ENCODE measurements at places on chromosomes 2 and 18.

DNA sequence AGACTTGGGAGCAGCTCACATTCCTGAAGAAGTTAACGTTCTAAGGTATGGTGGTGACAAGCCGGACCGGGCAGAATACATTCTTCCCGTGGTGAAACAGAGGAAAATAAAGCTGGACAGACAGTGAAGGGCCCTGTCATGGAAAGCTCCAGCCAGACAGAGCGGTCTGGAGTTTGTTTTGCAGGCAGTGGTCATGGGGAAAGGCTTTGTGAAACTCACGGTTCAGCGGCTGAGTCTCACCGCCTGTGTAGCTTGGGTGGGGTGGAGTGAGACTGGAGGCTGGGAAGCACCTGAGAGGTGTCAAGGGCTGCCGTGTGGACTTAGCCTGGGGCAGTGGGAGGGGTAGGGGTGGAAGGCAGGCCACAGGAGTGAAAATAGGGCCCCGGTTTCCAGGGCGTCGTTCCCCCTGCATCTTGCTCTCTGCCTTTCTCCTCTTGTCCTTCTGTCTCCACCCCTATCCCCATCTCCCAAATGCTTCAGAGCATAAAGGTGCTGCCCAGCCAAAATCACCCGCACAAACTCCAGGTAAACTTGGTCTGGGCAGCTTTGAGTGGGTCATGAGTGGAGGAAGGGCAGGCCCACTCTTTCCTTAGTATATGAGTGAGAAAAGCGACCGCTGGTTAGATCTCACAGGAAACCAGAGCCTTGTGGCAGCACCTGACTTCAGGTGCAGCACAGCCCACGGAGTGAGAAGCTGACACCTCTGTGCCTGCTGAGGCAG lies 11.4 kb upstream of the SLC20A1 start:
- DNase-seq: peak; percentile 45

GRCh38 chr2:55885127-55885943 lies 38.2 kb downstream of the EFEMP1 start:
- no peak for DNase-seq

DNA sequence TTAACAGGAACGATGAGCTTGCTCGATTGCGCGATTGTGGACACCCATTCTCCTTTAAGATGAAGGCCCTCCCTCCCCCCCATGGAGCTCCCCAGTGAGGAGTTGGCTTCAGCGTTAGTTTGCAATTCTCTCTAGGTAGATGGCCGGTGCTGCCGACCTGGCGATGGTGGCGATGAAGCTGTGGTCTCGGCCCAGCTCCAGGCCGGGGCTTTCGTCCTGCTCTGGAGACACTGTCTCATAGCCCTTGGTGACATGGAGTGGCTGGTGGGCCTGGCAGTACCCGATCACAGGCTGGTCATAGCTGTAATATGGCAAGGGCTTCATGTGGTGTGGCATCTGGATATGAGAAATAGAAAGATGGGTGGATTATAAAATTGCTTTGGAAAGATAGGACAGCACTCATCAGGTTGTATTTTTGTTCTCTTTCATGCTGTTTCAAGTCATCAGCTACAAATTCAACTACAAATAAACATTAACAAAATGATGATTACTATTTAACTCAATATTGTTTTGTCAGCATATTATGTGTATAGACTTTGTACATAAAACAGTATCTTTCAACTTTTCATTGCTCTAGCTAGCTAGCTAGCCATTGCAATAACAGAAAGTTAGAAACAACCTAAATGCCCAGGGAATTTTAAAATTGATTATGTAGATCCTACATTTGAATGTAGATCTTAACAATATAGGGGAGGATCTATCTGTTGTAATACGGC lies 773.4 kb downstream of the LRRTM4 start:
- DNase-seq: no peak

DNA sequence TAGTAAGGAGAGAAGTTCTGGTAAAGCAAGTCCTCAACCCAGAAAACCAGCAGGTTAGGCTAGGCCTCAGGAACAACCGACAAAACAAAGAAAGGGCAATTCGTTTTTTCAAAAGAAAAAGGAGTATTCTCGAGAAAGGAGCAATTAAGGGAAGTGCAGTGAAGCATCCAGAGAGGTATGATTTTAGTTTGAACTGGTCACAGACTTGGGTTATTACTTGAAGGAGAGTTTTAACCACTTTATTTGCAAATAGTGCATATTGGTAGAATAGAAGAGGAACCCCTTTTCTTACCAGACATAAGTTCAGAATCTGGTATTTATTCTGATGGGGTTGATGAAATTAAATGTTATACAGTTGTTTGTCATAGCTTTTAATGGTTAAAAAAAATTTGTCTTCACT lies 110.0 kb upstream of the GCFC2 start:
- no peak for DNase-seq

- no peak for DNase-seq
Measured at GRCh38 chr18:36811430-36811829, 17.4 kb downstream of the TPGS2 start.

DNA sequence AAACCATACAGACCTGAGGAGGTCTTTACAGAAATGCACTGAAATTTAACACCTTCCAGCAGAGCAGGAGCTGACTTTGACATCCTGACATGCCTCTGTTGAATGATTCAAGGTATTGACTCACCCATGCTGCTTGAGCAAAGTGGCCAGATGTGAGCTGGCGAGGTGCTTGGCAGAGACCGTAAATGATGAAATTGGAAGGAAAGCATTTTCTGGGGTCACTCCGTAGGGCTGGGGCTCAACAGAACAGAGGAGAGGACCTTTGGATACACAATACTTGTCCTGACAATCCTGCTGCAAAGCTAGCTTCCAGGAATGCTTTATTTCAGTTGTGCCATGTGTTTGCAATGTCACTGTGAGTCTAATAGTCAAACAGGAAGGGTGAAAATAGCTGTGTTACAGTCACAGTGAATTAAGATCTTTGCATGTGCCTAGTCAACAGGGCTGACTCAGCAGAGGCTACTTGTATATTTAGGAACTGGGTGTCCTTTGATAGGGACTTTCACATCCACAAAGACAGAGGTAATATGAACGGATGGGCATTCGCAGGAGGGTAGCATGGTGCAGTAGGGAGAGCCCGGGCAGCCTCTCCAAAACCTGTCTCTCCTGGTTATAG lies 31.6 kb upstream of the NCK2 start:
- no peak for DNase-seq

- peak; percentile 92 for DNase-seq
Measured at GRCh38 chr2:136117909-136118818, at the start of gene CXCR4. Gene CXCR4 (minus strand): TSS chr2:136118149. CDS start chr2:136118060, 89 bp downstream.

DNA sequence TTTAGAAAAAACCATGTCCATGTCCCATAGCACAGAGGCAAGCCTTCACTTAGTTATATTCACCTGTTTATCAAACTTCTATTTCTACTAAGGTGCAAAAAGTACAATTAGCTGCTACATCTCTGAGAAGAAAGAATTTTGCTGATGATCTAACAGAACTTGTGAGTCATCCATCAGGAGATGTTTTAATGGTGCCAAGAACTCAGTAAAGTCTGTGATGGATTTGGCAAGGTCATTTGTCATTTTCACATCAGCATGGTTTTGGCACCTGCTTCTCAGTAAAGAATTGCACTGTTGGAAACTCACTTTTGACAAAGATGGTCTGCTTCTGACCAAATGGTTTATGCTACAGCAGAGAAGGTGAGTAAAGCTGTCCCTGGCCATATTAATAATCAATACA lies 195.7 kb upstream of the TMEFF2 start:
- no peak for DNase-seq

DNA sequence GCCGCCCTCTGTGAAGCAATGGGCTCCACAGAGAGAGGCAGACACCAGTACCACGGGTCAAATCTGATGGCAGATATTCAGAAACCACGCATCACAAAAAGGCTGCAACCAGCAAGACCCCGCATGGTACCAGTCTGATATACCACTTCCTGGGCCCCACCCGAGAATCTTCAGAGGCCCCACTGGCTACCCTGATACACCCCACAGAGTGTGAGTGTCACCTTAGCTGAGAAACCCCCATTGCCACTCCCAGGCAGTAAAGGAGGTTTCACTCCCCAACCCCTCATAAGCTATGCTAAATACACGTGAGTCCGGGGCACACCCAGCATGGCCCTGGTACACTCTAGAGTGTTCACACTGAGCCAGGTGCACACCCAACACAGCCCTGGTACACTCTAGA lies 160.0 kb downstream of the EIPR1 start:
- DNase-seq: no peak

- DNase-seq: peak; percentile 52
Measured at GRCh38 chr2:224284134-224284946, 117.6 kb downstream of the FAM124B start.

DNA sequence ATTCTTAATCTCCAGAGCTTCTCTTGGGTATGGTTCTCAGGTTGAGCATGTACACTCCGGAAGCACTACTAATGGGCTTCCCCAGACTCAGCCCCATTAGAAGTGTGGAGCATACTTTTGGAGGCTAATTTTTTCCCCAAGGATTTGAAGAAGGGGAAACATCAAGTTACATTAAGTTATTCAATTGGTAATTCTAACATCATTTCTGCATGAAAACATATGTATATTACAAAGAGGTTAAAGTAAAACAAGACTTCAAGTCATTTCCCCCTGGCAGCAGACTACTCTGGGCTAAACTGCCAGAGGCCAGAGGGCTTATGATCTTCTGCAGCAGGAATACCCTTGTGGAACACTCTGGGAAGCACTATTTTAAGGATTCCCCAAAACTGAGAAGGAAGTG lies 227.7 kb upstream of the STK17B start:
- DNase-seq: no peak

DNA sequence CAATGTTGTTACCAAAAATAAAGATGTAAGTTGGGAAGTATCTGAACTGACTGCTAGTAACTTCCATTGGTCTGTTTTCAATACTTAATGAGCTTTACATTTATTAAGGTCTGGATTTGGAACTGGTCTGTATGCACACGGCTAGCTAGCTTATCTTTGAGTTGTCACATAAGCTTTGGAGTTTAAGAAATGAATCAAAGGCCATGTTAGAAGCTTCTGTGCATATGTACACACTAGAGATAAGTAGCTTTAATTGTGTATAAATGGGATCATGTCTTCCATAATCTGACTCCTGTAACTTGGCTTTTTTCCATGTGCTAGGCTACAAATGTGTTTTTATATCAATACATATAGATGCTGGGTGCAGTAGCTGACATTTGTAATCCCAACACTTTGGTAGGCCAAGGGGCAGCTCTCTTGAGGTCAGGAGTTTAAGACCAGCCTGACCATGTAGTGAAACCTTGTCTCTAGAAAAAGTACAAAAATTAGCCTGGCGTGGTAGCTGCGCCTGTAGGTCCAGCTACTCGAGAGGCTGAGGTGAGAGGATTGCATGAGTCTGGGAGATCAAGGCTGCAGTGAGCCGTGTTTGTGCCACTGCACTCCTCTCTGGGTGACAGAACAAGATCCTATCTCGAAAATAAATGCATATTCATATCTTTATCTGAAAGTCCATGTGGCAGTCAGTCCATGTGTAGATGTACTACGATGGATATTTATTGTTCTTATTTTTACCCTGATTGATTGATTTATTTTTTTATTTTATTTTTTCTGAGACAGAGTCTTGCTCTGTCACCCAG lies 27.2 kb downstream of the ATIC start:
- no peak for DNase-seq

DNA sequence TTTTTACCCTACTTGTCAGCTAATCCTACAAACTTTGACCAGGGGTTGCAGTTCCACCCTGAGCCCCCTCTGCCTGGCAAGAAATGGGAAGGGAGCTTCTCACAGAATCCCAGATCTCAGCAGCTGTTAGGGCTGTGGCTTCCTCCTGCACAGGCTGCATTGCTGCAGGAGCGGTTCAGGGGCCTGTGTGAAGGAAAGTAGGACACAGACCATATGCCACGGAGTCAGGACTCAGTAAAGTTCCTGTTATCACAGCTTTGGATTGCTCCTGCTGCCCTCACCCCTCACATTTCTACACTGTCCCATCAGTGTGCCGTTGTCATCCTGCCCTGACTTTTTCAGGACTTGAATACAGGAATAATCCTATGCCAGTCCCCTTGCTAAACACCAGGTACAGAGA lies 62.8 kb upstream of the SP3 start:
- no peak for DNase-seq

- no peak for DNase-seq
Measured at GRCh38 chr2:233079953-233080835, 20.1 kb downstream of the INPP5D start.

GRCh38 chr18:73724958-73725357 lies 422.7 kb downstream of the FBXO15 start:
- DNase-seq: no peak

DNA sequence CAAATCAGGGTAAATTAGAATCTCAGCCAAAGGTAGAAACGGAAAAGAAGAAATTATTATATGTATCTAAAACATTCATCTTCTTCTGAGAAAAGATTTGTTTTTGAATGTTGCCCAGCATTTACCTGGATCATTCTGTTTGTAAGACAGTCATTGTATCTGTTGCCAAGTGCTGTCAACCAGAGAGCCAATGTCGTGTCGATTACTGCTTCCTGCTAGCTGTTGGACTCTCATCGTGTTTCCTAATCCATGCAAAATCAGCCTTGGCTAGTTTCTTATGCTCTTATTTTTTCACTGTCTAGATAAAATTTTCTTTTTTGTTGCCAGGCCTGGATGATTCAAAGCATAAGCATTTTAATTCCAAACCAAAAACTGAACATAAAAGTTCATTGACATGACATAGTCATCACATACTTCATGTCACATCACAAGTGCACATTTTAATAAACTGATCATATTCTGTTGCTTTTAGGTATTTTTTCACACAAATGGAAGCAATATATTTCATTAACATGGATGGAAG lies 202.3 kb downstream of the KCNH7 start:
- DNase-seq: no peak

- DNase-seq: no peak
Measured at GRCh38 chr2:68103030-68103708, 40.4 kb upstream of the C1D start.

- DNase-seq: no peak
Measured at GRCh38 chr2:231397928-231398294, 2.4 kb downstream of the B3GNT7 start.

DNA sequence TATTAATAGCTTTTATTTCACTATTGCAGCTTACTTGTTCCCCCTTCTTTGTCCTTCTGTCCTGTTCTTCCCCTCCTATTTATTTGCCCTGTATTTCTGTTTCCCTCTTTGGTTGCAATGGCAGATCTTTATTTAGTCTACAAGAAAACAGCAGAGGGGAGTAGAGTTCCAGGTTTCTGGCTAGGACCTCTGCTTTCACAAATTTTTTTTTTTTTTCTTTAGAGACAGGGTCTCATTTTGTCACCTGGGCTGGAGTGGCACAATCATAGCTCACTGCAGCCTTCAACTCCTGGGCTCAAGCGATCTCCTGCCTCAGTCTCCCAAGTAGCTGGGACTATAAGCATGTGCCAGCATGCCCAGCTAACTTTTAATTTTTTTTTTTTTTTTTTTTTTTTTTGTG lies 188.1 kb upstream of the SPRED2 start:
- DNase-seq: no peak

- DNase-seq: no peak
Measured at GRCh38 chr18:26765498-26765897, 100.0 kb downstream of the AQP4 start.

- no peak for DNase-seq
Measured at GRCh38 chr18:56161566-56162260, 476.7 kb downstream of the TXNL1 start.

- no peak for DNase-seq
Measured at GRCh38 chr2:45469314-45470099, 141.6 kb downstream of the SRBD1 start.

GRCh38 chr18:79644666-79645057 lies 34.9 kb upstream of the CTDP1 start:
- DNase-seq: no peak
